Memory B cell (primary cell): ENCODE measurements at places on chromosomes 5 and 9.

GRCh38 chr5:95962785-95963184, 1.1 kb upstream of the ELL2 start:
- DNase-seq = no peak

DNA sequence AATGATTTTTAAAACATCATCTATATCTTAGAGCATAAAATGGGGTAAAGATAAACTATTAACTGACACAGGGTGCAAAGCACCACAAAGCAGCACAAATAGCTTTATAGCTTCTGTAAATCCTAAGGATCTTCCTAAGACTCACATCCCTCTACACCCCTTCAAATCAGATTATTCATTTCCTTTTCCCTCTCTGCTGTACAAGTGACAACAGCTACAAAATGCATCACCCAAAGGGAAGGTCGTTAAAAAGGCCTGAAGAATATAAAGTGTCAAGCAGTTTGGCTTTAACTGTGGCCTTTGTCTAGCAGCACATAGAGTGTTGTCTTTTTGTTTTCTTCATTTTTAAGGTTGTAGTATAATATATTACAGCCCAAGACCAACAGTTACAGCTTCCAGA, 422.1 kb downstream of the PDE4D start:
- no peak for DNase-seq

GRCh38 chr9:137293094-137293481, 9.0 kb downstream of the NRARP start:
- no peak for DNase-seq

DNA sequence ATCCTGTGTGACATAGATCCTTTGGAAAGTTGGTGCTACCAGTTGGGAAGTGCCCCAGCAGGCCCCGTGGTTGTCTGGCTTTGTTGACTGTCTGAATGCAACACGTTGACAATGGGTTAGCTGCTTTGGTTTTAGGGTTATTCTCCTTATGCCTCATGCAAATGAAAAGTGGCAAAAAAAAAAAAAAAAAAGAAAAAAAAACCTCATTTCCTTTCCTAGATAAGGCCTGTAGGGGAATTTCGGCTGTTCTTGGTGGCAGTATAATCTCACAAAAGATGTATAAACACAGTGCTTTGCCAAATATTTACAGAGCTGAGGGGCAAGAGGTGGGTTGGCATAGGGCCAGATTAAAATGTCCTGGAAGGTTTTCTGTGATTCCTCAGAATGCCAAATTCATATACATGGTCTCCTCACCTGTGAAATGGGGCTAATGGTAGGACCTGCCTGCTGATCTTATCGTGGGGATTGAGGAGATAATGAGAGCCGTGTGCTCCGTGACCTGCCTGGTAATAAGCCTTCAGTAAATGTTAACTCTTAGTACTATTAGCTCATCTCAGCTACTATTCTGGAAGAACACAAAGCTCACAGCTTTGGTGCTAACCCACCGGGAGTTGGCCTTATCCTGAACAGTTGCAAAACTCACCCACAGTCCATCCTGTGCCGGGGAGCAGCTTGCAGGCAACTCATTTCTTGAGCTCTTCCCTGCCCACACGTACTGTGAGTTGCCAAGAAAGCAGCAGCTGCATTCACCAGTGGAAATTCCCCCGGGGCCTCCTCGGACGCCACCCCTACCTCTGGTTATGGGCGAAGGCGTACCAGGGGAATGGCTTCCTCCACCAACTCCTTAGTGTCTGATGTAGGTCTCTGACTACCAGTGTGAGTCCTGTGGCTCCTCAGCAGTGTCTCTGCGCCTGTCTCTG, 220.3 kb downstream of the NR3C1 start:
- DNase-seq = no peak

GRCh38 chr9:73643379-73644013, 491.8 kb downstream of the ANXA1 start:
- no peak for DNase-seq

GRCh38 chr5:54217826-54218503, 92.4 kb downstream of the ARL15 start:
- no peak for DNase-seq
